ENCODE measurements at places on chromosomes 12 and 14.

GRCh38 chr12:102939670-102940222 is 17.7 kb upstream of the ASCL1 start:
- DNase-seq = no peak

DNA sequence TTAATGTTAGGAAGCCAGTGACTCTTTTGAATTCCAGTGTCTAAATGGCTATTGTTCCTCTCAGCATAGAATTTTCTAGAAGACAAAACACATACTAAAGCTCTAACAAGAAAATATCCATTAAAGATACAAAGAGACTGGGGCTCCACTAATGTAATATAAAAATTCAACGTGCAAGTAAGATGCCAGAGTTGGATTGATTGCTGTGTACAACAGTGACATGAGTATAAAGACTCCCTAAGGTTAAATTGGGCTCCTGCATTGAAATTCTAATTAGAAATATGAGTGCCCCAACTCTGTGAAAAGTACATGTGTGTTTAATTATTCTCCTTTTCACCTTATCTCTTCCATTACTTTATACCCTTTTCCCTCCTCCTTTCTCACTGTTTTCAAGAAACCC is 253.6 kb upstream of the G2E3 start:
- DNase-seq = no peak

GRCh38 chr14:104892531-104893434 is 27.7 kb downstream of the CEP170B start:
- DNase-seq = no peak

DNA sequence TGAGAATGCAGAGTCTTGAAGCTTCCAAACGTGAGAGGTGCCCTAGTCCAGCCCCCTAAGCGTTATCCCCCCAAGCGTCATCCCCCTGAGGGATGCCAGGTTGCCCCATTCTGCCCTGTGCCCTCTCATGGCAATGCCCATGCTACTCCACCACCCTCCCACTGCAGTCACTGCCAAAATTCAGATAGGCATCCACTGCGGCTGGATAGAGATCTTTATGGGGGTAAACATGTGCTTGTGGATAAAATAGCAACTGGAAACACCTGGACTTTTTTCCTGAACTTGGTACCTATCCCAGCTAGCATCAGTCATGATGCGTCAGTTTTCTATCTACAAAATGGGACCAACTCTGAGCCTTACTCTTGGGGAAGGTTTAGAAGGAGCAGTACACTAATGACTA is 92.7 kb upstream of the HOXC13 start:
- DNase-seq = no peak

GRCh38 chr14:20632448-20632830 is 9.1 kb downstream of the OR6S1 start:
- DNase-seq = no peak

DNA sequence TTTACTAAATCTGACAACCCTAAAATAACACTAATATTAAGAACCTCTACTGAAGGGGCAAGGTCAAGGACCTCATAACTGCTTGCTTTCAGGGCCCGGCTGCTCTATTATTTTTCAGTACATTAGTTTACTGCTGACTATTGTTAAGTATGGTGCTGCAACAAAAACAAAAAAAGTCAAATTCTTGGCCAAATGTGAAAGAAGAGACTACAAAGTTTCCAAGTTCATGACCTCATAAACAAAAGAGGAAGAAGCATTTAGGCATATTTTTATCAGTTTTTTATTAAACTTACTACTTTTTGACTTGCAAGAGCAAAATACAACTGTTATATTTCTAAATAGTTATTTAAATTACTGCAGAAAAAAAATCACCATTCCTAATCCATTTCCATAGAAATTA is 109.8 kb upstream of the GPHB5 start:
- DNase-seq = no peak

DNA sequence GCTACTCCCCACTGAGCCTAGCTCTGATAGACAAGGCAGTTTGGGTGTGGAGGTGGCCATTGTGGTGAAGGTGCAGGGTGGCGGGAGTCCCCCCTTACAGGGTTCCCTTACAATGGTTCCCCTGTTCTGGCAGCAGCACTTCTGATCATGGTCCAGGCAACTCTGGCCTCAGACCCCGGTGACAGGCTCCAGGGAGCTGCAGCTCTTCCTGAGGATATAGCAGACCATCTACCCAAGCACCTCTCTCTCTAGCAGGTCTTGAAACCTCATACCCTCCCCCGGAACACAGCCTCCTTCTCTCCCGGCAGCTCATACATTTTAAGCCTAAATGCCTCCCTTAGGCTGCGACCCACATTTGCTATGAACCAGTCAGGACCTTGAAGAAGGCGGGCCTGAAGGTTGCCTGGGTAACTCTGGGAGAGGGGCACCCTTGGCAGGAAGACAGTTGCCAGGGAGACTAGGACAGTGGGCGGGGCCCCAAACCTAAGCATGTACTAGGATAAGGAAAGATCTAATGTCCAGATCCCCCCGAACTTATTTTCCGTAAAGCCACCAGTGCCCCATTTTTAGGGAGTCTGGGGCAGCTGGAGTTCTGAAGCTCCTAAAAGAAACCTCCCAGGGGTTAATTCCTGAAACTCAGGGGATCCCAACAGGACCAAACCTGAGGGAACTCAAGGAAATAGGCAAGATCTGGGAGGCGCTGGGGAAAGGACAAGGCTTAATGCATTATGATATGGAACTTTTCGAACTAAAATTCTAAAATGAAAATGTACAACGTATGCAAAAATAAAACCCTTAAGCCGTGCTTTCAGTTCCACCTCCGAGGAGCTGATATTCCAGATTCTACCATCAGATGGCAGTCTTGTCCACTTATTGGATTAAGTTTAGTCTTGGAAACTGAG is 4.5 kb upstream of the GDF11 start:
- no peak for DNase-seq

GRCh38 chr12:105220929-105221290 is 15.1 kb downstream of the APPL2 start:
- DNase-seq = no peak

DNA sequence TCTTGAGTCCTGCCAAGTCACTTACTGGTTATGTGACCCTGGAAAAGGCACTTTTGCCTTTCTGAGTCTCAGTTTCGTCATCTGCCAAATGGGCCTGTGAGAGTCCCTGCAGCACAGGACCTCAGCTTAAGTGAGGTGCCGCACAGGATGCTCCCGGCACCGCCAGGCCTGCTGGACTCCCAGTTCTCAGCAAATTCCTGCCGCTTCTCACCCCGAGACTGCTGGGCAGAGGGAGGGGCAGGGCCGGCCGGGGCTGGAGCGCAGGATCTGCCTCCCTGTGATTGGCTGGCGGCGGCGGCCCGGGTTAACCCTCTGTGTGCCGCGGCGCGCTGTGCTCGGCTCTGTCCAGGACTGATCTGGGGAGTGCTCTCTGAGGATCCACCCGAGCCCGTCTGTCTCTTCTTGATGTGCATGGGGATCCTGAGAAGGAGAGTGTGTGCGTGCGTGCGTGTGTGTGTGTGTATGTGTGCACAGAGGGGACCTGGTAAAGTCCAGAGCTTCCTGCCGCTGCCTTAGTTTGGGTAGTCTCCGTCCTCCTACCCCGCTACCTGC is 8.6 kb downstream of the SETD1B start:
- DNase-seq = no peak

DNA sequence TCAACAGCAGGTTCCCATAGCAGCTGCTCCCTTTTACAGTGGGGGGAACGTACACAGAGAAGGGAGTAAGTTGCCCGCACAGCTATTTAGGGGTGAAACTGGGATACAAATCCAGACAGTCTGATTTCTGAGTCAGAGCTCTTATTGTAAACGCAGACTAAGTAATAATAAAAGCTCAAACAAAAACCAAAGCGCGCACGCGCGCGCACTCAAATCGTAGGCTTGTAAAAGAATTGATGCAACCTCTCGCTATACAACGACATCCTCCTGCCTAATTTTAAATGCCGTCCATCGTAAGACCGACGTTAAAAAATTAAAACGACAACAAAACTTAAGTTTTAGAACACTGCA is 747 bp upstream of the DACT1 start:
- peak; percentile 15 for DNase-seq

DNA sequence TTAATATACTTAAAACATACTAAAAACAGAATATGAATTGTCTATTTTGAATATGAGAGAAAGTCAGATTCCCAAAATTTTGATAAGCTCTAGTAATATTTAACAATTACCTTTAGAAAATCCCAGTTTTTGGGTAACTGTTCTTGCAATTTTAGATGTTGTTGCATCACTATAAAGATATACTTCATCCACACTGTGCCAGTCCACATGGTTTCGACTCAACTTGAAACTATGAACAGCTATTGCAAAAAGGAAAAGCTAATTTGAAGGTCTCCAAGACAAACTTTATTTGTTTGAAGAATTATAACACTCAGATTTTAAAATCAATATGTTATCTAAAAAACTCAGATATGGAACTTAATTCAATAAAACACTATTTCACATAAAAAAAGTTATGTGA is 59.9 kb downstream of the DDHD1 start:
- DNase-seq = no peak

DNA sequence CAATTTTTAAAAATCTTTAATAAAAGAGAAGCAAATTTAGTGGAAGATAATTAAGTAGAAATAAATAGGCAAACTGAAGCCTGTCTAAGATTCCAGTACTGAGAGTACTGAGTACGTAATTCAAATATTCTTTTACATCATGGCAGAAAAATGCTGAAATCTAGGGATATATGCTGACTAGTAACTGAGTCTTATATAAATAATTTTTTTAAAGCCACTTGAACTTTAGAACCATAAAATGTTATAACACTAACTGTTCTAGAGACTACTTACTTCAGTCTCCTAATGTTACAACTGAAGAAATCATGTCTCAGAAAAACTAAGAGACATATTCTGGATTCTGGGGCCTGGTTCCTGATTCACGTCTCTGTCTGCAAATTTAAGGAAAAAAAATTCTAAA is 230.6 kb upstream of the PLEKHG7 start:
- DNase-seq = no peak

DNA sequence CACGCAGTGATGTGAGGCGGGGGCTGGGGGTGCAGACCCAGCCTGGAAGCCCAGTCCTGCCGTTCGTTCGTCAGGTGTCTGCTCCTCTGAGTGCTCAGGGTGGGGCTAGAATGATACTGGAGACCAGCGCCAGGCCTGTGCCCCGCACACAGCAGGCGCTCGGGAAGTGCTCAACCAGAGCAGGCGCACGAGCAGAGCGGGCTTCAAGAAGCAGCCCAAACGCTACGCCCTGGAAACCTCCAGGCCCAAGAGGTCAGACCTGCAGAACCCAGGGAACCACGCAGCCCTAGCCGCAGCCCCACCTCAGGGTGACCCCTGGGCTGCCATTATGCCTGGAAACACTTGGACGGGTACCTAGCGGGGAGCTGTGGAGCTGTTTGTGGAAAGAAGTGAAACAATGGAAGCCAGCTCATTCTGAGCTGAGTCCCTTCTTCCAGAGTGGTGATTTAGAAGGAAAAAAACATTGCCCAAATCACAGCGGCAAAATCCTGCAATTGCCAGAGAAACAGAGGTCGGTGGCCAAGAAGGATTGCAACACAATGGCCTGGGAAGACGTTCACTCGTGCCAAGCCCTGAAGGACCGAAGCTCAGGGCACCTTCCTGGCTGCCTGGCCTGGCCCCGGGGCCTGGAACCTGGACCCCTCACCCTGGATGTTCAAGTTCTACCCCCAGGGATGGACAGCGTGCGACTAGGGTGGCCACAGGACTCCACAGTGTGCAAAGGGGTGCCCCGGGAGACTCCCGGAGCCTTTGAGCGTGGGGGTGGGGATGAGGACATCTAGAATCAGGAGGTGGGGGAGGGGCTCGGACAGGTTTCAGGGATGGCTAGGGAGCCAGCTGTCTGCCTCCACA is 40.4 kb upstream of the DIO3 start:
- no peak for DNase-seq

DNA sequence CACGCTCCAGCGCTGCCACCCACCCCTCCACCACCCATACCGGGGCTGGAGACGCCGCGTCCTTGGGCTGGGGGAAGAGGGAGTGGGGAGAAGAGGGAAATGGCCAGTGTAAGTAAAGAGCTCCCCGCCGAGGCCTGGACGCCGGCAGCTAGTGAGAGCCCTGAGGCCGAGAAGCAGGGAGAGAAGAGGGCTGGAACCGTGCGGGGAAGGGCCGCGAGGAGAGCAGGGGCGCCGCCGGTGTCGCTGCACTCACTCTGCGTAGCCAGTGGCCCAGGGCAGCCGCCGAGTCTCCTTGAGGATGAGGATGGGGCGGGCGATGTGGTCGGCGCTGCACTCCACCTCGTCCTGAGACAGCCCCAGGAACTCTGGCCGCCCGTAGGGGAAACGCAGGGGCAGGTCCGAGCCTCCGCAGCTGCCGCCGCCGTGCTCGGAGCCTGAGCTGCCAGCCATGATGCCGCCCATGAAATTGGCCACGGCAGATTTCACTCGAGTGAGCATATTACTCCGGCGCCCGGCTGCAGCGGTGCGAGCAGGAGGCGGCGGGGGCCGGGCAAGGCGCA is 631 bp downstream of the PPM1H start:
- DNase-seq = no peak

DNA sequence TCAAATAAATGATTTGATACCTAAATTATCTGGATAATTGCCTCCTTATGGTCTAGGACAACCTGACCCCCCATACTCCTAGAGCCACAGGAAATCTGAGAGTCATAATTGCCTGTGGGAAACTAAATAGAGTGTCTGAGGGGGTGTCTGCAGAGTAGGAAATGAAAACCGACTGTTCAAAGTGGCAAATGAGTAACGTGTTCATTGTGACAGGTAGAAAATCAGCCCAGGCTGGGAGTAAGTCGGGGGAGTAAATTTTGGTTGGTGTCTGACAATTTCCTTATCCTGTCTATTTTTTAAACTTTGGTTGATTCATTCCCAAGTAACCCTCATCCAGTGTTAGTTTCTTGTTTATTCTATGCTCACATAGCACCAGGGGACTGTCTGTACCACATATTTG is 51.6 kb upstream of the HOXC13 start:
- DNase-seq = no peak

DNA sequence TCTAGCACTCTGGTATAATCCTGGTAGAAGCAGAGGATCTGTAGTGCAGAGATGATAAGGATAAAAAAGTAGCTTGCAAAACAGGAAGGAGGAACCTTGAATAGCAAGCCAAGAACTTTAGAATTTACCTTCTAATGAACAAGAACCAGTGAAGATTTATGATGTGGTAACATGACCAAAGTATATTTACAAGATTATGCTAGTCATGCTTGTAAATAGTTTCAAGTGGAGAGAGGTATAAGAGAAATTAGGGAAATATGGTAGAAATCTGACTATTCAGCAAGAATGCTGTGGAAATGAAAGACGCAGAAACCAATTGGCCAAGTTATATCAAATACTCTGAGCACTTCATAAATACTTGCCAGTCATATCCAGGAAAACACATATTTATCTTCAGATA is 47.8 kb downstream of the ERGIC2 start:
- DNase-seq = no peak

- DNase-seq = no peak
Measured at GRCh38 chr14:92693998-92694795, 54.2 kb downstream of the LGMN start.
